ENCODE measurements at places on chromosomes 6 and 20. TPM values are rescaled to one million over a fixed set of nuclear protein-coding genes. Genes with fewer than 3 reads are reported as not detected.

The HTR1B gene
- not detected for polyA plus RNA-seq

The EDN1 gene
- polyA plus RNA-seq, result 29.9 TPM

The BLTP3A gene
- 4.0 TPM for polyA plus RNA-seq

The MUC22 gene
- not detected for polyA plus RNA-seq

The SCRT2 gene
- 0.05 TPM for polyA plus RNA-seq

The AP5S1 gene
- 8.9 TPM for polyA plus RNA-seq

The FNDC11 gene
- 0.36 TPM for polyA plus RNA-seq

The SRMS gene
- polyA plus RNA-seq, result not detected

The UBD gene
- 0.67 TPM for polyA plus RNA-seq

The NDRG3 gene
- polyA plus RNA-seq, result 9.0 TPM

The GJA1 gene
- polyA plus RNA-seq, result 35.4 TPM

The ID4 gene
- 86.0 TPM for polyA plus RNA-seq

The CGA gene
- polyA plus RNA-seq, result not detected

The PRL gene
- polyA plus RNA-seq, result 0.56 TPM

The COL20A1 gene
- polyA plus RNA-seq, result not detected

The KIF25 gene
- 0.65 TPM for polyA plus RNA-seq

The IL17F gene
- not detected for polyA plus RNA-seq

The SLC17A2 gene
- not detected for polyA plus RNA-seq

The SOX18 gene
- 33.4 TPM for polyA plus RNA-seq

The ATF6B gene
- 38.2 TPM for polyA plus RNA-seq

The ENPP1 gene
- 7.7 TPM for polyA plus RNA-seq

The TMEM244 gene
- not detected for polyA plus RNA-seq

The FAM83D gene
- 0.17 TPM for polyA plus RNA-seq

The ATXN1 gene
- 7.2 TPM for polyA plus RNA-seq

The NRN1 gene
- polyA plus RNA-seq, result 35.0 TPM
